ENCODE measurements at places on chromosomes 1 and 21. TPM values are rescaled to one million over a fixed set of nuclear protein-coding genes. Genes with fewer than 3 reads are reported as not detected.

DNA sequence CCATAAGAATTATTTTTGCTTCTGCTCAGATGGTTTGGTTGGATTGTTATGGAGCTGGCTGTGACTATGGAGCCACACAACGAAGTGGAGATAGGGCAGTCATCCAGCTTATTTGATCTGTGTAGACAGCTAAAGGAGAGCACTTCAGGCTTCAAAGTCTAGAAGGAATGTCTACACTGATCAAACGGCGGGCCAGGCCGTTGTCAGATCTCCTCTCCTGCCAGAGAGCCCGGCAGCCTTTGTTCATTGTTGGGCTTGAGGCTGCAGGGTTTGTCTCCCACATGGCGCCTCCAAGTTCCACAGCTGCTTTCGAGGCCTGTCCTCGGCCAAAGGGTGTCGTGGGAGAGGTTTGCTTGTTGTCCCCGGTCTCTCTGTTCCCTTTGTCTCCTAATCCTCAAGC, 2.8 kb upstream of the STMN1 start:
- DNase-seq, result no peak

DNA sequence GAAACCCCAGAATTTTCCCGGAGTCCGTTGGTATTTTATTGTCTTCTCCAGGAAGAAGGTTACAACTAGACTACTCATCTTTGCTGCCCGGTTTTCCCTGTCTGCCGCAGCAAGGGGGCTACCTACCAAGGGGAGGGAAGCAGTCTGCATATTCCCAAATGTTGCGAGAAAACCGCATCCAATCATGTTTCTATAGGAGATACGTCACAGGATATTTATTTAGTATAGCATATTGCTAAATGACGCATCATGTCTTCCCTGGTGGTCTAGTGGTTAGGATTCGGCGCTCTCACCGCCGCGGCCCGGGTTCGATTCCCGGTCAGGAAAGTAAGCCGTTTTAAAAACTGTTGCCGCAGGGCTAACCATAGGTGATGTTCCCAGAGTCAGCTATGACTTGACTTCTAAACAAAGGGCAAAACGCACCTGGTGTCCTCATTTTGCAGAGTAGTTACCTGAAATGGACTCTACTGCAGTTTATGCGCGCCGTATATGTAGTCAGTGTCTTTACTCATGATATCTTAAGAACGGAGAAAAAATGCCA, 15.2 kb upstream of the ZNF692 start:
- peak; percentile 83 for DNase-seq

Gene PUSL1
- total RNA-seq, result 14.2 TPM

DNA sequence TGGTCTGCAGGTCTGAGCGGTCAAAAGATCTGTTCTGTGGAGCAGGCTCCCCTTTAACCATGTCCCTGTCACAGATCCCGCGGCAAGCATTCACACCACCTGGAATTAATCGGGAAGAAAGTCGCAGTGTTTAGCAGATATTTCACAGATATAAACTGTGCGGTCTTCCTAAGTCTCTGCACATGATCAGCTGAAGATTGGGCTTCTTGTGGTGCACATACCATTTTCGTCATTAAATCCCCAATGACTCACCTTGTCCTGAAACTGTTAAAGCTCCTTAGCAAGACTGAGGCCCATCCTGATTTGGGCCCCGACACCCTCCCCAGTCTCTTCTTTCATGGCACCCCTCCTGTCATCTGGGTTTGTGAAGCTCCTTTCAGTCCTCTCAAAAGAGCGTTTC, 158.8 kb downstream of the KIF26B start:
- DNase-seq, result no peak

GRCh38 chr1:89836252-89837035, 15.6 kb downstream of the LRRC8D start:
- no peak for DNase-seq

DNA sequence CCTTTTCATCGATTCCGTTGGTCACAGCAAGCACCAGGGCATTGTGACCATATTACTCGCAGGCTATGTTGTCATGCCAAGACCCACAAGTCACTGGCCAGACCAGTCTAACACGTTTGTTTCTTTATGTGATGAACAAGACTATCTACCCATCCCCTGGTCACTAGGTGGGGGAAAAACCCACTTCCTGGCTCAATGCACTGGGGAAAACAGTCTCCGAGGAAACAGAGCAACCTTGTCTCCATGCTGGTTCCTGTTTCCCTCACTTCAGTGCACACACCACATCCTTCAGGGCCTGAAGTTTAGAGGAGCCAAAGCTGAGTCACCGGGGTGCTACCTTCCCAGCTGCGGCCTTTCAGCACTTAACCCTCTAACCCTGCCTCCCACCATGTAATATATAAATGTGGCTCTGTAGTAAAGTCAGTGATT, 20.9 kb downstream of the ERICH3 start:
- DNase-seq, result no peak

GRCh38 chr1:160066829-160067745, 2.9 kb downstream of the KCNJ10 start:
- no peak for DNase-seq

Gene OR2L13
- total RNA-seq, result not detected

DNA sequence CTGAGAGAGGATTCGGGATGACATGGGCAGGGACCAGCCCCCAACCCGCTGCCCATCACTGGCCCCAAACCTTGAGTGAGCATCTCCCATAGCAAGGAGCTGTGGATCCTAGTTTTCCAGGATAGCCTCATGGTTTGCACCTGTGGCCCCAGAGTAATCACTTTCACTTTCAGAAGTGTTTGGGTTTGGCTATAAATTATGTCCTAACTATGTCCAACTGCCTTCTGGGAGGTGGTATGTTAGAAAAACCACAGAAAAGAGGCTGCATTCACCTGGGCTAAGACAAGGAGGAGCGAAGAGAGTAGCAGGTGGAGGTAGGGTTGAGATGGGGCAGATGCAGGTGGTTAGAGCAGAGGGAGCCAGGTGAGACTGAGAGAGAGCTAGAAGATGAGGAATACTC, 19.4 kb upstream of the CLIC6 start:
- DNase-seq, result no peak
